ENCODE measurements at places on chromosomes 16 and 17.
A peak's percentile ranks its signal among the peaks of the same experiment; 100 is the strongest.

DNA sequence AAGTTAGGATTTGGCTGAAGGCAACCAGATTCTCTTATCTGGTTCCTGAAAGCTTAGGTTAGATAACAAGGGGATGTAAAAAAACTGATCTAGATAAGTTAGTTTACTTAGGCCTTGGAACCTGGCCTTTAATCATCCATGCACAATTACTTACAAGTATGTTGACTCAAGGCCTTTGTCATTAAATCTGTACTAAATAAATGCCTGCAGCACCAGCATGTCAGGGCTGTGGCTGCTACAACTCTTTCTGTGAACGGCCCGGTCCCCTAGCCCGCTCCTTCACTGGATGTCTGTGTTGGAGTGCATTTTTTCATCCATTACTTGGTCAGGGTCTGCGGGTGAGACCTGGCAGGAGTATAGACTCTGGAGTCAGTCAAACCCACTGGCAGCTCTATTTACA is 48.4 kb upstream of the ALDH3A1 start:
- no peak for DNase-seq

GRCh38 chr16:51114382-51114781 is 36.7 kb downstream of the SALL1 start:
- DNase-seq, result no peak

- no peak for DNase-seq
Observed at GRCh38 chr17:81049973-81050551, 15.1 kb downstream of the BAIAP2 start.

DNA sequence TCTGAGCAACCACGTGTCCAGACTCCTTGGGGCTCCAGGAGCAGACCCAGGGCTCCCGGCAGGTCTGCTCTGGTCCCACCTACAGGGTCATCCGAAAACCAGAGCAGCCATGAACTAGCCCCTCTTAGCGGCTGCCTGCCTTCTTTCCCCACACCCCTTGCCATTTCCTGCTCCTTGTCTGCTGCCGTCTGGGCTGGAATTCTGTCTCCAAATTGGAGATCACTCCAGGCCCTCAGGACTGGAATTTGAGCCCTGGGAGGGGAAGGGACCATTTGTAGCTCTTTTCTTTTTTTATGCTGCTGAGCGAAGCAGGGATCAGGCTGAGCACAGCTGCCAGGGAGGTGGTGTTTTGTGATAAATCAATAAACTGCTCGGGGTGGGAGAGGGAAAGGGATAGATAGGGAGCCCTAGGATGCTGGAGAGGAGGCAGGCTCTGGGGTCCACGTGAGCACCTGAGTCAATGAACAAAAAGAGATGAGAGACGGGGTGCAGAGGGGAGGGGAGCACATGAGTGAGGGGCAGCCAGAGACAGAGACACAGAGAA is 257.5 kb downstream of the ENGASE start:
- DNase-seq, result no peak

GRCh38 chr17:29588562-29589411 is 661 bp downstream of the GIT1 start:
- DNase-seq, result no peak

DNA sequence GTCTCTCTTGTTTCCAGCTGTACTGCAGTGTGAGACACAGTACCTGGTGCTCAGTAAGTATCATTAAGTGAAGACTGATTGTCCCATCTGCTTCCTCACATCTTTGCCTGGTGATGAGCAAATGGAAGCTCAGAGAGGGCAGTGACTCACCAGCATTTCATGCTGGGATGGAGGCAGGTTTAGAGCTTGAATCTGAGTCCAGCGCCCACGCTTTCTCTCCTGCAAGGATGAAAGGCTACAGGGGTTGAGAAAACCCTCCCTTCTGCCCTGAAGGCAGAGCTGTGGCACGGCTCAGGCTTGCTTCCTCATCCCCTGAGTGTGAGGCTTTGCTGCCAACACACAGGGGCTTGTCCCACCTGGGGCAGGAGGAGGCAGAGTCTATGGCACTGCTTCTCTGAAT is 1.5 kb upstream of the RNF112 start:
- peak; percentile 39 for DNase-seq

DNA sequence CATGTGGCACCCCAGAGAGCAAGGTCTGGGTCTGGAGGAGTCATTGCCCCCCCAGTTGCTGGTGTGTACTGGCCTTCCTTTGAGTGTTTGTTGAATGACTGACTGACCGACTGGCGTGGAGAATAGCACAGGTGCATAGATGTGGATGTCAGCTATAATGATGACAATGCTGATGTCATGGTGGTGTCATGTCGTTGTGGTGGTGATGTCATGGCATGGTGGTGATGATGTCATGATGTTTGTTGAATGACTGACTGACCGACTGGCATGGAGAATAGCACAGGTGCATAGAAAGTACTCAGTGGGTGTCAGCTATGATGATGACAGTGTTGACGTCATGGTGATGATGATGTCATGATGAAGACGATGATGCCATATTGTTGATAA is 22.1 kb downstream of the TMEM114 start:
- no peak for DNase-seq

DNA sequence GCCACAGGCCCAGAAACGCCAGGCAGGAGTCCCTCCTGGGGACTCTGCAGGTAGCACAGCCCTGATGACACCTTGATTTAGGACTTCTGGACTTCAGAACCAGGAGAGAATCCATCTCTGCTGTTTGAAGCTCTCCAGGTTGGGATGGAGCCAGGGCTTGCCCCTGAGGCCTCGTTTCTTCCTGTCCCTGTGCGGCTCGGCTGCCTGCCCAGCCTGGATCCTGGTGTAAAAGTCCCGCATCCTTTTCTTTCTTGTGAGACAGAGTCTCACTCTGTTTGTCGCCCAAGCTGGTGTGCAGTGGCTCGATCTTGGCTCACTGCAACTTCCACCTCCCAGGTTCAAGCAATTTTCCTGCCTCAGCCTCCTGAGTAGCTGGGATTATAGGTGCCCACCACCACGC is 17.9 kb upstream of the CBX4 start:
- no peak for DNase-seq

DNA sequence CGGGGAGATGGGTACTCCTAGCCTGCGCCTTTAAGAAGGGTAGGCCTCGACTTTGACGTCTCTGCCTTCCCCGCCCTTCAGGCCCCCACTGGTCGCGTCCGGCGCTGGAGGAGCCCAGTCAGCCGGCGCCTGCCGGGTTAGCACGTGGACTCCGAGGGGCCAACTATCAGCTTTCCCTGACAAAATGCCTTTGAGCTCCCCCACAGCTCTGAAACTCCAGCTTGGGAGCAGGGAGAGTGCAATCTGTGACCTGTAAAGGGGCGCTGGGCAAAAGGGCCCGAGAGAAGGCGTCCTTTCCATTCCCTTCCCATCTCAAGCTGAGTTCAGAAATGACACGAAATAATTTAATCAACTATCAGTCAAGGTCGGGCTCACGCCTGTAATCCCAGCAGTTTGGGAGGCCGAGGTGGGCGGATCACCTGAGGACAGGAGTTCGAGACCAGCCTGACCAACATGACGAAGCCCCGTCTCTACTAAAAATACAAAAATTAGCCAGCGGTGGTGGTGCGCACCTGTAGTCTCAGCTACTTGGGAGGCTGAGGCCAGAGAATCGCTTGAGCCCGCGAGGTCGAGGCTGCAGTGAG is 2.3 kb upstream of the SLC25A39 start:
- peak; percentile 99 for DNase-seq
